ENCODE measurements at places on chromosomes 7 and 10.

DNA sequence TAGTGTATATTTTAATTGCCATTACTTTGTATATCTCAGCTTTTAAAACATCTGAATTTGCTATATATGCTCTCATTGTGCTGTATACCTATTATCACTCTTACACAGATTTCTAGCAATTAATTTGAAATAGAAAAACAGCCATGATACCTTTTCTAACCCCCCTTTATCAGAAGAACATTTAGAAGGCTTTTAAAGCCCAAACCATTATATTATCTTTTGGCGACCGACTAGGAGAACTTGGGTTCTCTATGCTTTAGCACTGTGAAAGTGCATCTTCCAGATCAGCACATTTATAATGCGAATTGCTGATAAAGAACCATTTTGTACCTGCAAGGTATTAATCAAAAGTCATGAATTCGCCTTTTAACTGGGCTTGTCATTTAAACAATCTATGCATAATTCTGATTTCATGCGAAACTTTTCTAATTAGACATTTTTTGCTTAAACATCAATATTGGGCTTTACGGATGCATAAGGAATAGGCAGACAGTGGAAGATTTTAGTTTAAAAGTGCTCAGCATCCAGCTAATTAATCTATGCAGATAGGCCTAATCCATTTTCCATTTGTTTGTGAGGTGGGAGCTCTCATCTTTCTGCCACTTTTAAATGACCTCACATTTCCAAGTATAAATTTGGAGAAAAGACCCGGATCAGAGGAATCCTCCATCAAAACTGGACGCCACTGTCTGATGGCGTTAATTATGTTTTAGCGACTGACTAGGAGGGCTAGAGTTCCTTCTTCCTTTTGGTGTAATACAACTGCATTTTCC, 1.2 kb upstream of the MLLT10 start:
- DNase-seq: no peak

DNA sequence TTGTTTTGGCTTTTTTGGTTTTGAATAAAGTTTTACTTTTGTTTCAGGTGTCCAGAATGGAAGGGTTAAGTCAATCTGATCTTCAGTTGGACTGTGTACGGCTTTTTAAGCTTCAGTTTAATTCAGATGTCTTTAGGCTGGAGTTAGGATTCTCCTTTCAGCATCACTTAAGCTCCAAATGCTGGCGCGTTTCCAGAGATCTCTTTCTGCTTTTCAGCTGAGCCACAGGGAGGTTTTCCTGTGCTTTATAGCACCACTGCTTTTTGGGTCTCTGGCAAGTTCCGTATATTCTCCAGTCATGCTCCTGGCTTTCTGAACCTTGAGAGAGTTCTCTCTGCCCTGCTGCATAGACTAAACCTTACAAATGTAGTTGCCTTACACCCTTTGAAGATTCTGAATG, 60.0 kb downstream of the VTI1A start:
- DNase-seq: no peak

GRCh38 chr10:122669842-122670241, 29.8 kb downstream of the C10orf120 start:
- no peak for DNase-seq

GRCh38 chr7:111098926-111099250, 8.0 kb downstream of the LRRN3 start:
- DNase-seq: no peak

DNA sequence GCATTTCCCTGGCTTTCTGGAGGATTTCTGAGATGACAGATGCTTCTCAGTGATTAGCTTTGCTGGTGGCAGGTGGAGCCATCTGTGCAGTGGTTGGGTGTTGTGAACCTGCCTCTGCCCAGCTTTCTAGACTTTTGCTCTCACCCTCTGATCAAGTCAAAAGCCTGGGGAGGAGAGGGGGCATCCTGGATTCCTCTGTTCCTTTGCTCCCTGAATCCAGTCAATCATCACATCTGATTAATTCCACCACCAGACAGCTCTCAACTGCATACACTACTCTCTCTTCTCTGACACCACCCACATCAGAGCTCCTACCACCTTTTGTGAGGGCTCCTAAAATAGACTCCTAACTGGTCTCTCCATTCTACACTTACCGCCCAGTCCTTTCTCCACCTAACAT, 283.5 kb downstream of the WDR11 start:
- DNase-seq: no peak

- DNase-seq: peak; percentile 1
Observed at GRCh38 chr7:78296046-78296597, 497.5 kb downstream of the PHTF2 start.

DNA sequence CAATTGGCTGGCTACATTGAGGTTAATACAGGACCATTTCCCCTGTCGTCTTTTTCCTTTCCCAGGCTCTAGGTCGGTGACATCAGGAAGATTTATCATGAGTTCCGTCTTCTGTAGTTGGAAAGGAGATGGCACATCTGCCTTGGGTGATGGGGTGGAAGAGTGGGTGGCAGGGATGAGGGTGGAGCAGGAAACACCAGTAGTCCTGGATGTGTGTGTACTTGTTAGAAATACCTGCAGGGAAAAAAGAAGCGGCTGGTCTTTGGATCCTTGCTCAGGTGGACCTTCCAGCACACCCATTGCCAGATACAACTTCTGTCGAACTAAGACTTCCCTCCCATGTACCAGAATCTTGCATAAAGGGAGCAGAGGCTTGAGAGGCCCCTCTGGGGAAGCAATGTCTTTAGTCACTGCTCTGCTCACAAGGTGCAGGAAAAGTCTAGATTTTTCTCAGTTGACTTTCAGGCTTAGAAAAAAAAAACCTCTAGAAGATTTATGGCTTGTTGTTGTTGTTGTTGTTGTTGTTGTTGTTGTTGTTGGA, 516.8 kb upstream of the GALNT17 start:
- no peak for DNase-seq

- DNase-seq: no peak
Observed at GRCh38 chr7:42011846-42012245, 225.2 kb downstream of the GLI3 start.

- DNase-seq: no peak
Observed at GRCh38 chr10:80453056-80453841, 861 bp upstream of the TSPAN14 start.

- DNase-seq: no peak
Observed at GRCh38 chr10:117504562-117504961, 38.0 kb upstream of the EMX2 start.

- no peak for DNase-seq
Observed at GRCh38 chr7:135441791-135442190, 68.1 kb downstream of the CNOT4 start.

DNA sequence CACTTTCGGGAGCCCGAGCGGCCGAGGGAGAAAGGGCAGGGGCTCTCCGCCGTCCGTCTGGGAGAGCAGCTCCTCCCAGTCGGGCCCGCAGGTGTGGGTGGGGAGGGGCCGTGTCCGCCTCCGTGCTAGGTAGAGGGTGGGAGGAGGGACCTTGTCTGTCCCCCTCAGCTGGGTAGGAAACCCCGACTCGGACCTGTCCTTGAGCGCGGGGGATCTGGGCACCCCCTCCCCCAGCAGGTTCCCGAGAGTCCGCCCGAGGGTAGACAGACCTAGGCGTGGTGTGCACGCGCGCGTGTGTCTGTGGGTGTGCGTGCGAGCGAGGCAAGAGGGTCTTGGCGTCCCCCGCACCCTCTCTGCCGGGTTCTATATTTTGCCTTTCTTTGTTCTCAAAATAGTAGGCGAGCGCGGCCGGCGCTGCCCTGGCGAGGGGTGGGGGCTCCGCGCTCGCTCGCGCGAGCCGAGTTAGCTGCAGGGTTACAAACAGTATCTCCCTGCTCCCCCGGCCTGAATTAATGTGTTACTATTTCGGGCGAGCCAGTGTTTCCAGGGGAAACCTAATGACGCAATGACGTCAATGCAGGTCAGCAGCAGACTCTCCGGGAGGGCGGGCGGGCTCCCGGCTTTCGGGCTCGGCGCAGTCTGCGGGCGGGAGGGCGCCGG, 73.9 kb upstream of the LEP start:
- no peak for DNase-seq

DNA sequence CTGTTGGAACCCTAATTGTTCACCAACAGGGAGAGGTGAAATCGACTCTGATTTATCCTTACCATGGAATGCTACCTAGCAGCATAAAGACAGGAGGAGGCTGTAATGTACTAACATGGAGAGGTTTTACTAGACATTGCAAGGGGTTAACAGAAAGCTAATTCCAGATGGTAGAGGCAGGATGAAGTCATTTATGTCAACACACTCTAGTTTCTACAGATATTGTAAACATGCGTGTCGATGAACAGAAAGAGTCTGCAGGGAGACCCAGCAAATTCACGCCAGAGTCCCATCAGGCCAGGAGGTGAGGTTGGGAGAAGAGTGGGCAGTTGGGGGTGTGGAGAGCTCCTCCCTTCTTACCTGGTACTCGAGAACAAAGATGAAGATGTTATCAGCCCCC, 7.0 kb downstream of the NPC1L1 start:
- peak; percentile 15 for DNase-seq

DNA sequence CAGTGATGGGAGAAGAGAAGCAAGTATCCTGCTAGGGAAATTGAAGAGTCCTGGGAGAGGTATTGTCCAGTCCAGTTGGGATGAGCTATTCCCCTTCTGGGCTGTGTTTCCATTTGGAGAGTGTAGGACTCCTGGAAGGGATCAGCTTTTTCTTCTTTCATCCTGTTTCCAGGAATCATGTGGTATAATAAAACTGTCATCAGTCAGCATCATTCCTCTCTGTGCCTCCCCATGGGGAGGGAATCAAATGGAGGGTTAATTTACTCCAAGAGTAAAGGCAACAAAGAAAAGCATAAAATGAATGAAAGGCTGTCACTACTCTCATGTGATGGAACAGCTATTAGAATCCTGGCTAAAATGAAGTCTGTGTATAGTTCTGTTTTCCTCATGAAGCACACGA, 429.9 kb downstream of the SORCS3 start:
- no peak for DNase-seq

- DNase-seq: no peak
Observed at GRCh38 chr7:31476073-31476745, 37.7 kb upstream of the ITPRID1 start.

DNA sequence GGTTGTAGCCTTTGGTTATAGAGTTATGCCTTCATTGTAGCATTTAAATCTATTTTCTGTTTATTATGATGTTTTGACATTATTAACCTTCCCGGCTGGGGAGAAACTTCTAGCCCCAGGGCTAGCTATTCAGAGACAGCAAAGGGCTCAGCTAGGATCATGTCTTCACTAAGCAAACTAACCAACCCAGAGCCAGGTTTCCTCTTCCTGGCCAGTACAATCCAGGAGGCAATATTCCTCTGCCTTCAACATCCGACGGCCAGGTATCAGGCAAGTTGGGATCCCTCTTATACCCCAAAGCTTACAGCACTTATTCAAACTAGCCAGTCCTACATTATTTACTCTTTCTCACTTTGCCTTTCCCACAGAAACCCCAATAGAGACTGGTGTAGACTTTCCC, 1060.7 kb upstream of the GHITM start:
- no peak for DNase-seq

GRCh38 chr7:47349401-47349800, 232.5 kb downstream of the TNS3 start:
- no peak for DNase-seq

GRCh38 chr10:24988831-24989640, 26.9 kb downstream of the ENKUR start:
- no peak for DNase-seq

GRCh38 chr7:154917808-154918160, 85.1 kb downstream of the PAXIP1 start:
- DNase-seq: no peak

DNA sequence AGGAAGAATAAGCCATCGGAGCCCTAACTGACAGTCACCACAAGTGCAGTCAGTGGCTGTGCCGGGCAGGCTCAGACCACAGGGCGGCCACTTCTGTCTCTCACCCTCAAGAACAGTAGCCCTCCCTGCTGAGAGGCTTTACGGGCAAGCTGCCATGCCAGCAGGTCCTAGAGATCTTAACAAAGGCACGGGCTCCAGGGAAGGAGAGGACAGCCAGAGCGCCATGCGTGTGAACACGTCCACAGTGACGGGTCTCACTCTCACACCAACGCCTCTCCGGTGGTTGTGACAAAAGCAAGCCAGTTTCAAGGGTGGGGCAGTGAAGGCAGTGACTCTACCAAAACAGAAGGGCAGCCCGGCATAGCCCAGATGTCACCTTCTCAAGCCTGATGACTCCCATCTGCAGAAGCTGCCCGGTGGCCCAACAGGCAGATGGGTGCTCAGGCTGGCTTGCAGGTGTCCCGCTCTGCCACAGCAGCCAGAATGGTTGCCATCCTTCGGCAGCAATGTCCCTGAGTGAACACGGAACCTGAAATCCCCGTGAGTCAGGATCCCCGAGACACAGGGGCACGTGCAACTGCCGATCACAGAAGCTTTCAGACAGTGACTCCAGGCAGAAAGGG, 102.0 kb downstream of the FAM53B start:
- DNase-seq: no peak

GRCh38 chr10:24944512-24945255, 7.7 kb downstream of the PRTFDC1 start:
- no peak for DNase-seq

GRCh38 chr7:125256446-125256845, 326.8 kb upstream of the POT1 start:
- no peak for DNase-seq

DNA sequence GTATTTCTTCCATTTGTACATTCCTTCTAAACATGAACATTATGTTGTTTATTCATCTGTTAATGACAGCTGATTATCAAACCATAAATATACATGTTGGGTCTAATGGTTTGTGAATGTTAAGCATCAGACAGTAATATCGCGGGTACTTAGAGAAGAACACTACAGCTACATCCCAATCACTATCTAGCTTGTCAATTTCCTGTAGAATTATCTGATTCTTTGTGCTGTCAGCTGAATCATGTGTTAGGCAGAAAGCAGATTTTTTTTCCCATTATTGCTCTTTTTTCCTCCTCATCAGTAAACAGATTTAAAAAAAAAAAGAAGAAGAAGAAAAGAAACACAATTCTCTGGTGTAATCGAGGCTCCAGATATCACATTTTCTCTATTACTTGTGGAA, 183.6 kb upstream of the CTBP2 start:
- no peak for DNase-seq

DNA sequence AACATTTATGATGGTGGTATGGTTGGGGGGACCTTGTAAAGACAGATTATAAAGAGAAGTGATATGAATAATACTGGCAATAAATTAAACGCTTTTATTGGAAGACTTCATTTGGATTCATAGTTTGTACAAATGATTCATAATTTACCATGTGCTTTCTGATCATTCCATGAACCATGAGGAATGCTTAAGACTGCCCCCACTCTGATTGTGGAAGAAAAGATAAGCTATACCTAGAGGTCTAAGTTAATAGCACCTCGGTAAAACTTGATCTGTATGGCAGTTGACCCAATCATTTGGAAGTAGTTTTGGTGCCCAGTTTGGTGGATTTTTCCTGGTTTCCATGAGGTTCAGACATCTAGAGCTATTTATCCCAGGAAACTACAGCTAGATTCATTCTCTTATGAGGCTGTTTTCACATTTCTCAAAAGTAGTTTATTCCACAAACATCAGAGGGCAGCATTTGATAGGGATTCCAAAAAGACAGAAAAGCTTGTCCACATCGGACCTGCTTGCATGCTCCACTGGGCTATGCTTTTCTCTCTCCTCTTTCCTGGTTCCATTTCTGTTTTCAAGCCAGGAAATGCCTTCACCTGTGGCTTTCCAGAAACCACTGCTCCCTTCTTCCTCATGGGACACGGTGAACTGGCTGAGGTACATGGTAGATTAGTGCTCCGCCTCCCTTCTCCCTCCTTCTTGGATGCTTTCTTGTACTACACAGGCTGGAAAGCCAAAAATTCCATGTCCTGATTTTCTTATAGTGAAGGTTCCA, 29.2 kb downstream of the TFAM start:
- peak; percentile 67 for DNase-seq

Measured in smooth muscle cell of the brain vasculature (primary cell).